ENCODE measurements at places on chromosomes 7 and 10.

- no peak for DNase-seq
Observed at GRCh38 chr7:65972976-65973375, 9.0 kb downstream of the GUSB start.

GRCh38 chr7:81004098-81004497 lies 85.2 kb upstream of the SEMA3C start:
- no peak for DNase-seq

- peak; percentile 55 for DNase-seq
Observed at GRCh38 chr7:32942415-32943251, 14.6 kb upstream of the FKBP9 start.

GRCh38 chr7:106488465-106488864 lies 172.5 kb downstream of the CCDC71L start:
- no peak for DNase-seq

DNA sequence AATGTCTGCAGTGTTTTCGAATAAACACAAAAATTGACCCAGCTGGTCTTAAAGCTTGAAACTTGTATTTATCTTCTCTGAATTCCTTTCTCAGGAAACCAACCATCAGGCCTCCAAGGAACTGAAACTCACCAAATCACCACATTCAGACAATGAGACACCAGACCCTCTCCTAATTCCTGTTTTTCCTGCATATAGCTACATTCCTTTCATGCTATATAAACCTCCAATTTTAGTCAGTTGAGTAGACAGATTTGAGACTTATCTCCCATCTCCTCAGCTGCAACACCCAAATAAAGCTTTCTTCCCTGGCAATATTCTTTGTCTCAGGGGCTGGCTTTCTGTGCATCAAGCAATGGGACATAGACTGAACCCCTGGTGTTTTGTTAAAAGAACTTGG lies 317.0 kb downstream of the CACNA2D1 start:
- DNase-seq: no peak

GRCh38 chr7:80775897-80776296 lies 137.5 kb downstream of the CD36 start:
- no peak for DNase-seq

- no peak for DNase-seq
Observed at GRCh38 chr7:103325744-103326143, 18.8 kb downstream of the DNAJC2 start.

- DNase-seq: peak; percentile 17
Observed at GRCh38 chr7:108459922-108460551, 3.8 kb upstream of the NRCAM start.

Measured in CD8-positive, alpha-beta T cell (primary cell).